MCF 10A (cell line): ENCODE measurements at places on chromosomes 5 and 9. TPM values are rescaled to one million over a fixed set of nuclear protein-coding genes. Genes with fewer than 3 reads are reported as not detected.

Gene PRDM9
- not detected in 2 replicates for total RNA-seq

Gene SPAG8
- 0.37 and 1.1 TPM in 2 replicates for total RNA-seq

Gene RLN1
- not detected in 2 replicates for total RNA-seq

GRCh38 chr5:170357955-170358444, 31.2 kb downstream of the KCNMB1 start:
- no peaks in the 10 kb centered on the region for H3K36me3 ChIP-seq
- DNase-seq = no peak
- H3K27ac ChIP-seq = no peak overlapping the region
- no peak overlapping the region for H3K4me3 ChIP-seq
- H3K4me1 ChIP-seq = no peaks in the 10 kb centered on the region

- H3K27ac ChIP-seq = no peak overlapping the region
- H3K4me3 ChIP-seq = no peak overlapping the region
- H3K27me3 ChIP-seq = no peaks in the 10 kb centered on the region
- H3K4me1 ChIP-seq = no peaks in the 10 kb centered on the region
- H3K36me3 ChIP-seq = no peaks in the 10 kb centered on the region
Measured at GRCh38 chr9:78354324-78354973, 57.5 kb downstream of the PSAT1 start.

DNA sequence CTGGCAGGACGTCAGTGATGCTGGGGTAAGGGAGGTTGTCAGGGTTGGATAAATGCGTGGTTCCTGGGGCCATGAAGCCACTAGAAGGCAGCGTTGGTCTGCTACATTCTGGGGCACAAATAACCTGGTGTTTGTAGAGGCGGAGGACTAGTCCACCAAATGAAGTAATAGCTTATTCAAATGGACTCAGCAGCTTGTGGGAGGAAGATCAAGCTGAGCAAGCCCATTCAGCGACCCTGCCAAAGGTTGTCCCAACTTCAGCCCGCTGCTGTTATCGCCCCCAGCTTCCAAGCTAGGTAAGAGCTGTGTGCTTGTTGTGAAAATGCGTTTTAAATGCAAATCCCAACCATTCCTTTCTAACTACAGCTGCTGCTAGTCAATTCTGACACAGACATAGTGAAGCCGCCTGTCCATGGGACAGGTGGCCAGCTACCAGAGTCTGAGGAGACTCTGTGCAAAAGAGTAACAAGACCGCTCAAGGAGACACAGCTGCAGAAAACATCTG, 7.6 kb upstream of the FAM240B start:
- no peaks in the 10 kb centered on the region for H3K36me3 ChIP-seq
- no peaks in the 10 kb centered on the region for H3K27me3 ChIP-seq
- peak; percentile 82 for DNase-seq
- no peaks in the 10 kb centered on the region for H3K4me1 ChIP-seq

GRCh38 chr5:44949687-44950086, 140.9 kb downstream of the MRPS30 start:
- DNase-seq = no peak
- no peak overlapping the region for H3K27ac ChIP-seq

GRCh38 chr9:125521462-125522327, 185.3 kb downstream of the MAPKAP1 start:
- peaks cover 21% of the 10 kb centered on the region for H3K4me1 ChIP-seq
- no peak overlapping the region for H3K4me3 ChIP-seq
- peak; percentile 65 for DNase-seq

- H3K27ac ChIP-seq = peak overlapping the region; percentile 57
- H3K27me3 ChIP-seq = no peaks in the 10 kb centered on the region
- H3K4me1 ChIP-seq = peaks cover 19% of the 10 kb centered on the region
- peak; percentile 91 for DNase-seq
- H3K4me3 ChIP-seq = no peak overlapping the region
Measured at GRCh38 chr5:134547579-134547978, 22.1 kb downstream of the JADE2 start.

- H3K36me3 ChIP-seq = no peaks in the 10 kb centered on the region
- H3K27me3 ChIP-seq = no peaks in the 10 kb centered on the region
- no peak overlapping the region for H3K27ac ChIP-seq
Measured at GRCh38 chr9:33227008-33227398, 13.0 kb upstream of the SPINK4 start.
